ENCODE measurements at places on chromosomes 12 and 14.

- no peak for DNase-seq
These were observed 587.5 kb downstream of the BCL11B start for GRCh38 chr14:98684468-98684867.

DNA sequence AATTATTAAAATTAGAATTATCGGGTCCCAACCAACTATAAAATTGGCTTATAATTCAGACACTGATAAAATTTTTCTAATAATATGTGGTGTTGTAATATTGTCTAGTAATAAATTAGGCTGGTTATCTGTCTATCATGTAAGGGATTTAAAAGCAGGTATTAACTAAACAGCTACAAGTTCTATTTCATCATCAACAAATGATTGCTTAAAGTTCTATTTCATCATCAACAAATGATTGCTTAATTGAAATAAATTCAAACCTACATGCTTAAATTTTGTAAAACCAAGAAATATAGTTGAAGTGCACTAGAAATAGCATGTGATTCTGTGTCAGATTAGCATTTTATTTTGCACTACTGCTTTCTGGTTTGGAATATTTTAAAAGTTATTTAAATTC lies 34.1 kb downstream of the SLCO1A2 start:
- no peak for DNase-seq

DNA sequence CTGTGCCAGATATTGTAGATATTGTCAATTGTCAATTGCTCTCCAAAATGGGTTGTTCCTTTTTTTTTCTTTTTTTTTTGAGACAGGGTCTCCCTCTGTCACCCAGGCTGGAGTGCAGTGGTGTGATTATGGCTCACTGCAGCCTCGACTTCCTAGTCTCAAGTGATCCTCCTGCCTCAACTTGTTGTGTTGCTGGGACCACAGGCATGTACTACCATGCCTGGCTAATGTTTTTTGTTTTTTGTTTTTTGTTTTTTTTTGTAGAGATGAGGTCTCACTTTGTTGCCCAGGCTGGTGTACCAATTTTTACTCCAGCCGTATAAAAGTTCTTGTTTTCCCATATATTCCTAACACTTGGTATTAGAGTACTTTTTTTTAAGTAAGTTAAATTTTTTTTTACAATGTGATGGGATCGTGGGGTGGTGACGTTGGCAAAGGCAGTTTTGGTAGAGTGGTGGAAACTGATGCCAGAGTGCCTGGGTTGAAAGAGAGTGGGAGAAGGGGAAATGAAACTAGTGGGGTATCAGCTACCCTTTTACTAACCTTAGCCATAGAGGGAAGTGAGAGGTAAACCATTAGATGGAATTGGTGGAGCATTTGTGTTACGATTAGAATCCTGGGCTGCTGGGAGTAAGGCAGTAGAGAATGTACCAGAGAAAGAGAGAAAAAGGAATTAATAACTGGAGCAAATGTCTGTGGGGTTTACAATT lies 33.0 kb upstream of the CFAP54 start:
- no peak for DNase-seq

DNA sequence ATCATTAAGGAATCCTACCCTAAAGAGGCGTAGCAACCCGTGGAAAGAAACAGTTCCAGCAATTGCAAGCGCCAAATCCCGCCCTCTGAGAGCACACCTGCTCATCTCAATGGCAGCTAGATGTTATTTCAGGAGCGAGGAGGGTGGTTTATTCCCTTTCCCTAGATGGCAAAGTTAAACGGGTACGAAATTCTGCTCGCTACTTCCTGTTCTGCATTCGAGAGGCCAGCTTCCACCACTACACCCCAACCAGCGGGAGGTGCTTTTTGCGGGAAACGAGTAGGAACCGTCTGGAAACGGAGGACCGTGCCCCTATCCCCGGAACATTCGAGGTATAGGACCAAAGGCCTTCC lies 536 bp downstream of the VPS29 start:
- DNase-seq = no peak

GRCh38 chr12:26101763-26102162 lies 23.1 kb downstream of the BHLHE41 start:
- no peak for DNase-seq

DNA sequence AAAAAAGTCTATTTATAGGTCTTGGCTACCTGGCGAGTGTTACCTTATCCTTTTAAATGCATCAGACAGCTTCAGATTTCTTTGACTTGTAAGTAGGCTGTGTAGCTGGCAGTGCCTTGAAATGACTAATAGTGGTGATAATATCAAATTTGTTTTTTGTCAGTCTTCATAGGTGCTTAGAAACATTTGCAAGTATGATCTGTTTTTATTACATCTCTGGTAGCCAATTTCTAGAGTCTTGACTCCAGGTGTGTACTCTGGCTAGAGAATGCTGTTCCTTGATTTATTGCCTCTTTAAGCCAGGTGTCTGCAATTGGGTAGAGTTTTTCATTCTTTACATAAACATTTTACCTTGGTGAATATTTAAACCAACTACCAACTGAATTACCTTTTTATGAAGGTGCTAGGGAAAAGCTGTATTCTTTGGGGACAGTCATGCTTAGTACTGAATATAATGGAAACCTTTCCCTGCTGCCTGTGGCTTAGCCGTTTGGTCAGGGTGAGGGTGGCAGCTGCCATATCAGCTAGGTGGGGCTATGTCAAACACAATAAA lies 32.6 kb downstream of the MLXIP start:
- no peak for DNase-seq

GRCh38 chr12:46983959-46984841 lies 95.2 kb upstream of the PCED1B start:
- DNase-seq = no peak

GRCh38 chr12:40726366-40726765 lies 34.1 kb downstream of the CNTN1 start:
- no peak for DNase-seq

DNA sequence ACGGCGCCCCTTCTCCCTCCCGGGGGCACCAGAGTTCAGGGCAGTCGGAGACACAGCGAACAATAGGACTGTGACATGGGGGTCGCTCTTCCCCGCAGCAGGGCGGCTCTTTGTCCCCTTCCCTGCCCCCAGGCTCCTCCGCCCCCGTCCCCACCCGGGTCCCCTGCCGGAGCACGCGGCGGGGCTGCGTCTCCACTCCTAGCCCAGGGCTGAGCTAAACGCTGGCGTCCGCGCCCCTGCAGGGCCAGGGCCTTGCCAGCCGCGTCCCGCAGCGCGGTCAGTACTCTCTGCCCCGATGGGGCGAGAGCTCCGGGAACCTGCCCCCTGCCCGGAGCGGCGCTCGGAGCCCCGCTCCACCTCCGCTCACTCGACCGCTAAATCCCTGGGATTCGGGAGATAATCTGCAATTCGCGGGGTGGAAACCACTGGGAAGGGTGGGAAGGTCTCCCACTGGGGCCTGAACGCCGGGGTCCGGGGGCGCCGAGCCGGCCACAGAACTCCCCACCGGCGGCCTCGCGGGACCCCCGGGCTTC lies 825 bp upstream of the CCDC85C start:
- no peak for DNase-seq

All from activated CD8-positive, alpha-beta memory T cell treated with anti-CD3 and anti-CD28 coated beads for 1 hour (primary cell).